ENCODE measurements at places on chromosomes 3 and 15. TPM values are rescaled to one million over a fixed set of nuclear protein-coding genes. Genes with fewer than 3 reads are reported as not detected.

GUCA1C gene
- 3.4 TPM for total RNA-seq

FETUB gene
- total RNA-seq, result not detected

DNA sequence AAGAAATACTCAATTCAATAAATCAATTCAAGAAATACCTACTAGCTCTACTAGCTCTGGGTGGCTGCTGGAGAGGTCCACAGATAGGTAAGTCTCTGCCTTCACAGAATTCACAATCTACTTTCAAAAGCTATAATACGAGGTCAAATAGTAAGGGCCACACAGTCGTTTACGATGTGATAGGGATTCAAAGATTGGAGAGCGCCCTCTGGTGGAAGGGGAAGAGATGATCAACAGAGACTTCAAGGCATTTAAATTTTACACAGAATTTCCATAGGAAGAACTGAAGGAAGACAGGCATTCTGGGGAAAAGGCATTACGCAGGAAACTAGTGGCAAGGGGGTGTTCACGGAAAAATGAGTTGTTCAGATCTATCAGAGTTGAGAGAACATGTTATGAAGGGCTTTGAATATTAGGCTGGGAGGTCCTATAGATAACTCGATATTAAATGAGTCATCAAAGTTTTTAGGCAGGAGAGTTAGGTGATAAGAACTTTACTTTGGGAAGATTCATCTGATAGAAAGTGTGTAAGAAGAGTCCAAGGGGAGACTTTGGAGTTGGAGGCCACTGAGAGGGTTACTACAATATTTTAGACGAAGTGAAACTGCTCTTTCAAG, 128.8 kb downstream of the FRMD5 start:
- H3K27me3 ChIP-seq, result no peaks in the 10 kb centered on the region
- no peaks in the 10 kb centered on the region for H3K4me1 ChIP-seq
- H3K36me3 ChIP-seq, result no peaks in the 10 kb centered on the region

- no peaks in the 10 kb centered on the region for H3K27me3 ChIP-seq
- no peak overlapping the region for H3K27ac ChIP-seq
- no peak overlapping the region for H3K4me3 ChIP-seq
- peak; percentile 41 for DNase-seq
- H3K36me3 ChIP-seq, result no peaks in the 10 kb centered on the region
- H3K4me1 ChIP-seq, result no peaks in the 10 kb centered on the region
These were observed 106.1 kb upstream of the COL8A1 start for GRCh38 chr3:99532246-99532645.
